ENCODE measurements at places on chromosomes 7 and 10.

DNA sequence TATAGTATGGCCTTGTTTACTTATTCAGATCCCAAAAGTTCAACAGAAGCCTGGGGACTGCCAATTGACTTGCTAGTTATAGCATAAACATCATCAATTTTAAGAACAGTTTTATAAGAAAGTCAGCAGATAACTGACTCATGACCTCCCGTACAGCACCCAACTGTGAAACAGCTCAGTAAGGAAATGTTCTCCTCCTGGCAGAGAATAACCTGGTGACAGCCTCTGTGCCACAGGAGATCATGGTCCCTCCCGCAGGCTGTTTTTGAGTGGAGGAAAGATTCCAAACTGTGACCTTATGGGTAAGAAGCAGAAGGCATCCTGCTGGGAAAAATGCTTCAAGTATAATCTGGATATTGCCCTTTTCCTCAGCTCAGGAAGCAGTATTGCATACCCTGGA lies 182.5 kb downstream of the SEMA3D start:
- DNase-seq: peak; percentile 76

GRCh38 chr10:69359594-69359993 lies 57.1 kb downstream of the TACR2 start:
- no peak for DNase-seq

DNA sequence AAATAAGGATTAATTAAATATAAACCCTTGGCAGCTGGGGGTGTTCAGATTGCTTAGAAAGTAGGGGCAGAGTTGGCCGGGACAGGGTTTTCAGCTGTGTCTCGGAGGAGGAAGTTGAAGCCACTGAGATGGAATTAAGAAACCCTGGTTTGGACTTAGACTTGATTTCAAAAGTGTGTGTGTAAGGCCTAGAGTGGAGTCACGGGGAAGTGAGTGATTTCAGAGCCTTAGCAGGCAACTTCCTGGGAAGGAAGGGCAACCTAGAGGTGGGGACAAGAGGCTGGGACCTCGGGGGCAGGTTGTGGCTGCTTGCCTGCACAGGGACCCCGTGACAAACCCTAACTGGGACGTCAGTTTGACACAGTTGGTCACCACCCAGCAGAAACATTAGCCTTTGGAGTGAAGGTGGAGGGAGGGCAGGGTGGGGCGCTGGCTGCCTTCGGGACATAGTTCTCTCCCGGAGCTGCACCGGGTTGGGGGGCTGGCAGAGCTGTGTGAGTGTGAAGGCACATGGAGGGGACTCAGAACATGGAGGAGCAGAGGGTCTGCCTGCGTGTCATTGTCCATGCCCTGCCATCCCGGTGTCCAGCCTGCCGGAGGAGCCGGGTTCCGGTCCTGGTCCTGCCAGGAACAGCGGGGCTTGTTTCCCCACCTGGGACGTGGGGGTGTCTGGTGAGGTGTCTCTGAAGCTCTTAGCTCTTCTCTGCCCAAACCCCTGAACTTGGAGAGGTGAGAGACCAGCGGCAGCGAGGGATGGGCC lies 1.8 kb downstream of the BRI3 start:
- no peak for DNase-seq

GRCh38 chr7:130721486-130722277 lies 12.3 kb downstream of the KLF14 start:
- DNase-seq: no peak

DNA sequence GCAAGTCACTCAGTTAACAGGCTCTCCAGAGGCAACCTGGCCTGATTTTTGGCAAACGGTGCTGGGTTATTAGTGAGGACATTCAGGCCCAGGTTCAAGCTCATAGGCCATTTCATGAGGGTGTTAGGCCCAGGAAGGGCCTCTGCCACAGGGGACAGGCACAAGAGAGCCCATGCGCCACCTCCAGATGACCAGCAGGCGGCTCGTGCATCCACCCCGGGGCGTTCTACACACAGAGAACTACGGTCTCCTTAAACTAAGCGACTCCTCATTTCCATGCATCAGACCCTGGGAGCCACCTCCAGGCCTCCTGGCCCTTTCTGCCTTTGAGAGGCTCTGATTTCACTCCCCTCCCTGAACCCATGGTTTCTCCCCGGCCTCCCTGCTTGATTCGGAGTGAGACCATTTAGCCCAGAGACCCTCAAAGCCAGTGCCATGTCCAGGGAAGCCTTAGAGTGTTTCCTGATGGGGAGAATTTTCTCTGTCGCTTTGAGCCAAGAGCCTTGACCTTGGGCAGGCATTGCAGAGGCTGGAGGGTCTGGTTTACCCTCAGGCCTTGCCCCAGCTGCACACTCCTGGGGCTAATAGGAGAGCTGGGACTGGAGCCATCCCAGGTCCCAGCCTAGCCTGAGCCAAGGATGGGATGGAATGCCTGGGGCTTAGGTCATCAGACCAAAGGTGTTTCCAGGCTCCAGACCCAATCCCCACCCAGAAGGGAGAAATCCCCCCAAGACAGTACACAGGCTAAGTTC lies 188.0 kb downstream of the GRID1 start:
- DNase-seq: no peak

DNA sequence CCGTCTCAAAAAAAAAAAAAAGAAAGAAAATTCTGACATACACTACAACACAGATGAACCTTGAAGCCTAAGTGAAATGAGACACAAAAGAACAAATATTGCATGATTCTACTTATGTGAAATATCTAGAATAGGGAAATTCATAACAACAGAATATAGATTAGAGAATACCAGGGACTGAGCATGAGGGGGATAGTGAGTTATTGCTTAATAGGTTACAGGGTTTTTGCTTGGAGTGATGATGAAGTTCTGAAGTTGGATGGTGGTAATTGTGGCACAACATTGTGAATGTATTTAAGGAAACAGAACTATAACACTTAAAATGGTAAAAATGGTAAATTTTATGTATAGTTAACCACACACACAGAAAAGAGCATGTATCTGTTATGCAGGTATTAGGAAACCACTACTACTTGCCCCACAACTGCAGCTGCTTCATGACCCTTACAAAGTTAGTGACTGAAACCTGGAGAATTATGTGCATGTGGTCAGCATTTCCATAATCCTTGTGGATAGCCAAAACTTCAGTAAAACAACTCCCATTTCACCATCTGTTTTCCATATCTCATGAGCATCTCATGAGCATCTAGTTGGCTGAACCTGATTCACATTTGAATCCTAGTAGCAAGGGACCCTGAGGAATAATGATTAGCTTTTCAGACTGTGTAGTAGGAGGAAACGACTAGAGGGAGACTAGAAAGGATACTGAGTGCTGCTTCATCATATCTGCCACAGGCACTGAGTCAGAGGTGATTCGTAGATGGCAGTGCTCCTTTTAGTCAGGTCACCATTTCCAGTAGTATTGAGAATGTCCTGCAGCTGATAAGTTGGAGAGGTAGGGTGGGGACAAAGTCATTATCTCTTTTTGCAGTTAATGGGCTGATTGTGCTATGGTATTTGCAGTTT lies 26.3 kb downstream of the SAMD8 start:
- no peak for DNase-seq

- no peak for DNase-seq
Observed at GRCh38 chr10:63719226-63719856, 198.1 kb downstream of the REEP3 start.

DNA sequence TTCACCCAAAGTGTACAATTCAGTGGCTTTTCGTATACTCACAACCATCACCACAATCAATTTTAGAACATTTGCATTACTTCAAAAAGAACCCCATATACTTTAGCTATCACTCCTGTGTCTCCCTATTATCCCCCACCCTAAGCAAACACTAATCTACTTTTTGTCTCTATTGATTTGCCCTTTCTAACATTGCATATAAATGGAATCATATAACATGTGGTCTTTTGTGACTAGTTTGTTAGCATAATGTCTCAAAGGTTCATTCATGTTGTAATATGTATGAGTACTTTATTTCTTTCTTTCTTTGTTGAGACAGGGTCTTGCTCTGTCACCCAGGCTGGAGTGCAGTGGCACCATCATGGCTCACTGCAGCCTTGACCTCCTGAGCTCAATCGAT lies 21.0 kb upstream of the DNAJC12 start:
- DNase-seq: no peak

GRCh38 chr10:96595741-96596140 lies 8.9 kb upstream of the TM9SF3 start:
- no peak for DNase-seq

- no peak for DNase-seq
Observed at GRCh38 chr10:110725801-110726630, 81.9 kb downstream of the RBM20 start.

GRCh38 chr7:151877911-151878835 lies 1.3 kb upstream of the PRKAG2 start:
- no peak for DNase-seq

- no peak for DNase-seq
Observed at GRCh38 chr7:114298011-114298410, 116.6 kb upstream of the FOXP2 start.
